IPS DF 19.7 (cell line): ENCODE measurements at places on chromosomes 5 and 9.

DNA sequence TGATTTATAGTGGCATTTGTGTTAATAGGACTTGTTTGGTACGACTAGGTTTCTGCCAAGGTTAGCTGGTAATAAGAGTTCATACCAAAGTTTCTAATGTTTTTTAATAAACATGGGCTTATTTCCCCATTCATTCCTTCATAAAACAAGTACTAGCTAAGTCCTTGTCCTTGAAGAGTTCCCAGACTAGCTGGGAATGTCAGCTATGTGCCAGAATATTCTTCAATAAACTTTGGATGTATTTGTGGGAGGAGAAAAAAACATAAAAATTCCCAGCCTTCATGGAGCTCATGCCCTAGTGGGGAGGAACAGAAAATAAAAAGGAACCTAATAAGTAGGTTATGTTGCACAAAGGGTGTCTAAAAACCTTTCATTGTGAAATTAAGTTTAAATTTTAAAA is 176.9 kb downstream of the DENND1A start:
- DNase-seq = no peak

GRCh38 chr5:136212252-136212721 is 19.3 kb upstream of the SMIM32 start:
- no peak for DNase-seq

DNA sequence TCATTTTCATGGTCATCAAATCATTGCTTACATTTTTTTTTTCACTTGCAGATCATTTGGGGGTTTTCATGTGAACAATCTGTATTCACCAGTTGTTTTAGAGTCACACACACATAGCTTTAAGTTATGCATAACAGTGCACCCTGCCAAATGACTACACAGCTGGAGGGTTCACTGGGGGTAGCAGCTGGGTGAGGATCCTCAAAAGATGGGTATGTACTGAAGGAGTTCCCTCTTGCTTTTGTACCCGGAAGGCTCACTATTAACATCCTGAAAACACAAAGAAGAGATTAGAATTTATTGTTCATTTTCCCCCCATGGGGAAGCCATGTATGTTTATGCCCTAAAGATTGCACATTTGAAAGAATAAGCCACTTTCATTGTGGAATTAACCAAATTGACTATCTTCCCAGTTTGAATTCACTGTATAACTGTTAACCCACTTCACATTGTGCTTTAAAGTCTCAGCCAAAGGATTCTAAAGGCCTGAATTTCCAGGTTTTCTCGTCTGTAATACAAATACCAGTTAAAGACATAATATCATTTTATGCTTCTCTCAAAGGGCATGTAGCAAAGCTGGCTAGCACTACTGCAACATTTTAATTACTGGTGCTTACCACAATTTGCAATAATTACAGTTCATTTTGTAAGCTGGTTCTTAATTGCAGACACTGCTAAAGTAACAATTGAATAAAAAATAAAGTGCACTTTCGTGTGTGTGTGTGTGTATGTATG is 466.4 kb upstream of the MEF2C start:
- no peak for DNase-seq

- no peak for DNase-seq
These were observed 77.3 kb upstream of the SH3PXD2B start for GRCh38 chr5:172531704-172532026.

DNA sequence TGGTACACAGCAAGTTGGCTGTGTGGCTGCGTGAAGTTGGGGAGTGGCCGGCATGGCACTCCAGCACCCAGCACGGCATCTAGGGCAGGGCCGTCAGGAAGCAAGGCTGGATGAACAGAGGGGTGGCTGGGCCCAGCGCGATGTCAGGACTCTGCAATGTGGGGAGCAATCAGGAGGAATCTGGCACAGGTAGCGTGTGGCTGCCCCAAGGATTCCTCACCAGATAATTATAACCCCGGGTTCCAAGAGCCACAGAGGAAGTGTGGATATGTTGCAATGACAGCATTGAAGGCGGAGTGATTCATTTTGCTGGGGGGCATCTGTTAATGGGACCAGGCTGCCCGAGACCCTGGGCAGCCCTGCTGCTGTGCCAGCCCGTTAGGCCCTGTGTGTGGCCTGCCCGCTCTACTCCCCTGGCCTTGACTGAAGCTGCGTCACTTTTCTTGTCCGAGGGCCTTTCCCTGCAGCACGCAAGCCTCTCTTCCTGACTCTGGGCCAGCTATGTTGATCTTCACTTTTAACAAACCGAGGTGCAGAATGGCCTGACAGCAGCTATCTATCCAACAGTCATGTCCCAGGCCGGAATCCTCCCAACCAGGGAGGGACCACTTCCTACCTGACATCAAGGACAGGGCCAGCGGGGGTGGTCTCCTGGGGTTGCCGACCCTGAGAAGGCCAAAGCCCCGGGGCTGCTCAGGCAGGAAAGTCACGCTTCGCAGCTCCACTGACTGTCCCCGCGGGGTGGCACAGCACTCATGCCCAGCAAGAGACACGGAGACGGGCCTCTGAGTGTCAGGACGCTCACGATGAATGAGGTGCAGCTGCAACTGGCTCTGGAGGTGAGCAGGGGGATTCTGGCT is 118.0 kb upstream of the PHYKPL start:
- DNase-seq = no peak

GRCh38 chr5:77882670-77883257 is 106.6 kb upstream of the TBCA start:
- DNase-seq = no peak

DNA sequence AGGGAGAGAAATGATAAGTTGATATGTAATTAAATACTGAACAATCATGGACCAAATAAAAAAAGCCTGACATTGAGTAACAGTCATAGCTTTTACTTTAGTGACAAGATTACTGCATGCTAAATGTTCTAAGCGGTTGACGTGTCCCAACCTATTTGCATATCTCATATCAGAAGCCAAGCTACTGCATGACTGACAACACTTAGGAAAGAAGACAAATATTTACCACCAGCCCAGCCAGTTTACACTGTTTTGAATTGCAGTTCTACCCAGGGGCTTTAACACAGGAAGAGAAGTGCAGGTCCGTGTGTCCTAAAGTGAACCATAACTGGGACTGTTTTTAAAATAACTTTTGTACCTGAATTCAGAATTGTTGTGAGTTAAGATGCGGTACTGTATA is 219.9 kb downstream of the PRDM9 start:
- DNase-seq = no peak

DNA sequence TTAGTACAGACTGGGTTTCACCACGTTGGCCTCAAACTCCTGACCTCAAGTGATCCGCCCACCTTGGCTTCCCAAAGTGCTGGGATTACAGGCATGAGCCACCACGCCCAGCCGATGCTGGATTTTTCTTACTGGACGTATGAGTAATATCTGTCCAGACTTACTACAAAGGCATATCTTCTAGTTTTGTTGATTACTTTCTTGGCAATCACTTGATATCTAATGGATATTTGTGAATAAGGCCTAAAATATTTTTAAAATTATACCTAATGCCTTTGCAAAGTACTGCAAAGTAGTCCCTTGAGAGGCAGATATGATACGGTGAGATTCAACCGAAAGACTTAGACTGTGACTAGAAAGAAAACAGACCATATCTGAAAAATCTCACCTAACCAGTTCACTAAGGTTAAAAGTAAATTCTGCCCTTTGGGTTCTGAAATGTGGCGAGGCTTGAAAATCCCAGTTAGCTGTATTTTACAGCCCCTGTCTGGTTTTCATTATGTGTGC is 152.1 kb downstream of the GNAQ start:
- no peak for DNase-seq

DNA sequence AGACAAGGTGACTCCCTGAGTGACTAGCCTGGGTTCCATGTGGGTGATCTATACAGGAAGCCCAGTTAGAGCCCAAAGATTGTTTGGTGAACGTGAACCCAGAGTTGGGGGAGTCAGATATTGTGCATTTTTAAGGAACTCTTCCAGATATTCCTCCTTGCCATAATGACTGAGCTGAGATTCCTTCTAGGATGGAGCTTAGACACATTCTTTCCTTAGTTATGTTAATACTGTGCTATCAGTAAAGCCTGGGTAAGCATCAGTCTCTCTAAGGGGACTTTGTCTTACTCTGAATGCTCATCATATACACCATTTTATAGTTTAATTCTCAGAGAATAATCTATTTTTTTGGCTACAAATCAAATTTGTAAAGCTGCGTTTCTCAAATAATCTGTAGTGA is 68.1 kb downstream of the FOXB2 start:
- DNase-seq = no peak

DNA sequence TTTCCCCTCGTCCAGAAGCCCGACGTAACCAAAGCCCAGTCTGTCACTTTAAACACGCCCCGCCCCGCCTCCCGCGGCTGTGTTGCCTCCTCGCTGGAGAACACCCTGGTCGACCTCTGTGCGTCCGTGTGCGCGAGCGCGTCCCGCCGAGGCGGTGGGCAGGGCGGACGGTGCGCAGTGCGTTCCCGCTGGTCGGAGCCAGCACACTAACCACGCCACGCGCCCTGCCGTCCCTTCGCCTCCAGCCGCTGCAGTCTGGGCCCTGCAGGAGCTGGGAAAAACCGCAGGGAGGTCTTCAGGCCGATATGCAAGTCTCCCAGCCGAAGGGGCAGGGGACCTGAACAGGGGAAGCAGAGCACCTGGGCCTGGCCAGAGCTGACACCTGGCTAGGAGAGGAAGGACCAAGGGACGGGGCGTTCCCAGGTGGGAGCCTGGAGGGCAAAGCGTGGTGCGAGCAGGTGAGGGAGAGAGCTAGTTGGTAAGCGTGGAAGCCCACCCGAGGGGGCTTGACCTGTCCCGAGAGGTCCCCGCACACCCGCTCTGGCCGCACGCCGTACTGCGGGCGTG is 1.3 kb upstream of the PHPT1 start:
- no peak for DNase-seq

GRCh38 chr9:120923620-120924328 is 2.8 kb downstream of the TRAF1 start:
- no peak for DNase-seq

DNA sequence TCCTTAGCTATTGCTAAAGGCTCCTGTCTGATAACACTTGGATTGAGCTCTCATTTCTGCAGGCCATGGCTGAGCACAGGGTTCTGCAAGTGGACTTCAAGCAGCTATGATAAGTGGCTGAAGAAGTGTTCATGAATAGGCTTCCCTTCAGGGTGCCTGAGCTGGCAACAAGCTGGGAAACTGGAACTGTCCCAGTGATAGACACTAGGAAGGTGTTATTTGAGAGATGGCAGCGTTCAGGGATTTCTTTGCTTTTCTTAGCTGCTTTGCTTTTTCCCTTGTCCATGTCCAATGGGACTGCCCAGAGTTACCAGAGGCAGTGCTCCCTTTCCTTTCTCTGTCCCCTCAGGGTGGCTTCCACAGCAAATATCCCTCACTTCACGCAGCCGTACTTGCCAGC is 75.8 kb downstream of the INIP start:
- DNase-seq = no peak

GRCh38 chr9:36148311-36149051 is 11.9 kb downstream of the GLIPR2 start:
- no peak for DNase-seq

DNA sequence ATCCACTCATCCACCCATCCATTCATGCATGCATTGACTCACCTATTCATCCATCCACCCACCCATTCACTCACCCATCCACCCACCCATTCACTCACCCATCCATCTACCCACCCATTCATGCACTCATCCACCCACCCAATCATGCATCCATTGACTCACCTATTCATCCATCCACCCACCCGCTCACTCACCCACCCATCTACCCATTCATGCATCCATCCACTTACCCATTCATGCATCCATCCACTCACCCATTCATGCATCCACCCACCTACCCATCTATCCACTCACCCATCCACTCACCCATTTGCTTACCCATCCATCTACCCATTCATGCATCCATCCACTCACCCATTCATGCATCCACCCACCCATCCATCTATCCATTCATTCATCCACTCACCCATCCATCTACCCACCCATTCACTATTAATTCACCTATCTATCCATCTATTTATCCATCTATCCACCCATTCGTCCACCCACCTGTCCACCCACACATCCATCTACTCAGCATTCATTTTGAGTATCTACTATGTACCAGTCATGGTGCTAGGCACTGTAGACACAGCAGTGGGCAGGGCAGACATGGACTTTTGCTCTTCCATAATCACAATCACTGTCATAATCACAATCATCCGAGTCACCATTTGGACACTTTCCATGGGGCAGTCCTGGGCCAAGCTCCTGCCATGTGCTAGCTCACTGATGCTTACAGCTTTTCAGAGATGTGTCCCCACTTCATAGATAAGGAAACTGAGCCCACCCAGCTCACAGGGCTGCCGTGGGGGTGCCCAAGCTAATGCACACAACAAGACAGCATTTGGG is 34.4 kb downstream of the HMCN2 start:
- no peak for DNase-seq

DNA sequence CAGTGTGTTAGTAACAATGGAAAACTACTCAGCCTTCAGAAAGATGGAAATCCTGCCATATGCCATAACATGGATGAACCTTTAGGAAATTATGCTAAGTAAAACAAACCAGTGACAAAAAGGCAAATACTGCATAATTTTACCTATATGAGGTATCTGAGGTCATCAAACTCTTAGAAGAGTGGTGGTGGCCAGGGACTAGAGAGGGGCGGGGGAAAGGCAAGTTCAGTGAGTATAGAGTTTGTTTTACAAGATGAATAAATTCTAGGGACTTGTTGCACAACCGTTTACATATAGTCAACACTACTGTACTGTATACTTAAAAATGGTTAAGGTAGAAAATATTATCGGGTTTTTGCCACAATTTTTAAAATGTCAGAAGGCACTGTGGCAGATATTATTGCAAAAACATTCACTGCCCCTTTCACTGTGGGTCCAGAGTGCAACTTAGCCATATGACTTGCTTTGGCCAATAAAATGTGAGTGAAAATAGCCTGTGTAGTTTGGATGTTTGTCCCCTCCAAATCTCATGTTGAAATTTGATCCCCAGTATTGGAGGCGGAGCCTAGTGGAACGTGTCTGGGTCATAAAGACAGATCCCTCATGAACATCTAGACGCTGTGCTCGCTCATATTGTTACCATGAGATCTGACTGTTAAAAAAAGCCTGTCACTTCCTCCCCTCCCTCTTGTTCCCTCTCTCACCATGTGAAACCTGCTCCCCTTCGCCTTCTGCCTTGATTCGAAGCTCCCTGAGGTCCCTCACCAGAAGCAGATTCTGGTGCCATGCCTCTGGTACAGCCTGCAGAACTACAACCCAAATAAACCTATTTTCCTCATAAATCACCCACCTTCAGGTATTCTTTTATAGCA is 9.5 kb downstream of the ZNF367 start:
- DNase-seq = no peak

DNA sequence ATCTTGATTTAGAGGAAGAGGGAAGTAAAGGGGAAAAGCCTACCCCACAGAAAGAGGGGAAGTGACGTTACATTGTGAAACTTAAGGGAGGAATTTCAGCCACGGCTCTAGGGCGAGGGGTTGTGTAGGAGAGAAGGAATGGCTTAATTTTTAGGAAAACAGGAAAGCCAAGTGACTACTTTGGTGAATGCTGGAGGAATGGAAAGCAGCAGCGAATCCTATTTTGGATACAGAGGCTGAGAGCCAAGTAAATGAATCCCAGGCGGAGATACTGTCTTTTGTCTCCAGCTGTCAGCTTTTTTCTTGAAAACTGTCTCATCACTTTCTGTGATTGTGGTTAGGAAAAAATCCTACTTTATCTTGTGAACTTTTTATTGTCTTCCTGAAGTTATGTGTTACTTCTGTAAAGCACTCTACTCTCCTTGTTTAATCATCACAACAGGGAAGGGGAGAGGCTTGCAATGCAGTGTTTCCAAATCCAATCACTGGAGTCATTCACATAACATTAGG is 188.4 kb downstream of the TSSK1B start:
- DNase-seq = no peak

GRCh38 chr9:96420468-96421219 is 2.5 kb upstream of the ZNF367 start:
- peak; percentile 86 for DNase-seq
